ENCODE measurements at places on chromosomes 5 and 9.

GRCh38 chr9:69322256-69322655 is 2.8 kb upstream of the ENTREP1 start:
- DNase-seq, result no peak

DNA sequence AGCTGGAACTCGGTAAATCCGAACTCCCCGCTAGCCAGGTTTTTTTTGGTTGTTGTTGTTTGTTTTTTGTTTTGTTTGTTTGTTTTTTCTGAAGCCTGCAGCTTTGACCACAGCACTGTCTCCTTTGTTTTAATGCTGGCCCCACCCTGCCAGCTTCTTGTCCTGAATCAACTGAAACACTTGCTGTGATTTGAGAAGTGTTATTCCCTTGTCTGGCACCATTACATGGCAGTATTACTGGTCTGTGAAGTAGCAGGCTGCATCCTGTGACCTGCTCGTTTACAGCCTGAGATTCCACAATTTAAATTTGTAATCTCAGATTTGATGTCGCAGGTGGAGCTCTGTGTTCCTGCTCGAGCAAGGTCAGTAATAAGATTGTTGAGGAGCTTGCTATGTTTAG is 1.4 kb upstream of the SLC36A2 start:
- DNase-seq, result no peak

GRCh38 chr9:77600810-77601209 is 47.3 kb downstream of the GNA14 start:
- no peak for DNase-seq

- no peak for DNase-seq
These were observed 20.9 kb upstream of the ADAM19 start for GRCh38 chr5:157596487-157596886.

GRCh38 chr5:86523718-86524117 is 94.0 kb upstream of the COX7C start:
- DNase-seq, result no peak

- no peak for DNase-seq
These were observed 196.5 kb downstream of the COMMD10 start for GRCh38 chr5:116281309-116281708.

DNA sequence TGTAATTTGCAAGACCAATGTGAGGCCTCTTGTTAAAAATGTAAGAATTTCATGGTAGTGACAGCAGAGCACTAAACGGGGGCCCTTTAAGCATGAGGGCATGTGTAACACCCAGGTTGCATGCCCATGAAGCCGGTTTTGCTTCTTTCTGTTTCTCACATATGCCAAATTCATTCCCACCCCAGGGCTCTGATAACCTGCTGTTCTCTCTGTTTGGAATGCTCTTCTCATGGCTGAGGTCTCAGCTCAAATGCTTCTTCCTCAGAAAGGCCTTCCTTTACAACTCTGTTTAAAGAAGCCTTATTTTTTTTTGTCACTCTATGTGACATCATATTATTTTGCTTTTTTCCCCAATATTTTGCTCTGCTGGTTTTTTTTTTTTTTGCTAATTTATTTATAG is 369.0 kb downstream of the KIAA0825 start:
- no peak for DNase-seq
